MCF 10A (cell line): ENCODE measurements at places on chromosomes 3 and 15. TPM values are rescaled to one million over a fixed set of nuclear protein-coding genes. Genes with fewer than 3 reads are reported as not detected.
A peak's percentile ranks its signal among the peaks of the same experiment; 100 is the strongest.

The RTP4 gene
- total RNA-seq = not detected in 2 replicates

The FGF12 gene
- 0.09 TPM in 1 of 2 replicates, not detected in the other for total RNA-seq

The DYNLT2B gene
- total RNA-seq = 22.3 and 23.5 TPM in 2 replicates

GRCh38 chr15:82575335-82575734, 35.1 kb upstream of the RPS17 start:
- peaks cover 21% of the 10 kb centered on the region for H3K27me3 ChIP-seq
- H3K4me3 ChIP-seq = no peak overlapping the region
- no peak overlapping the region for H3K27ac ChIP-seq
- H3K4me1 ChIP-seq = no peaks in the 10 kb centered on the region

GRCh38 chr3:21942328-21942727, 191.3 kb upstream of the ZNF385D start:
- peak; percentile 61 for DNase-seq
- no peaks in the 10 kb centered on the region for H3K27me3 ChIP-seq
- no peaks in the 10 kb centered on the region for H3K4me1 ChIP-seq
- no peak overlapping the region for H3K4me3 ChIP-seq
- no peaks in the 10 kb centered on the region for H3K36me3 ChIP-seq
- H3K27ac ChIP-seq = no peak overlapping the region

GRCh38 chr3:63684081-63684480, 31.6 kb downstream of the SNTN start:
- H3K4me3 ChIP-seq = no peak overlapping the region
- H3K36me3 ChIP-seq = no peaks in the 10 kb centered on the region
- H3K27me3 ChIP-seq = no peaks in the 10 kb centered on the region
- no peaks in the 10 kb centered on the region for H3K4me1 ChIP-seq
- no peak overlapping the region for H3K27ac ChIP-seq

DNA sequence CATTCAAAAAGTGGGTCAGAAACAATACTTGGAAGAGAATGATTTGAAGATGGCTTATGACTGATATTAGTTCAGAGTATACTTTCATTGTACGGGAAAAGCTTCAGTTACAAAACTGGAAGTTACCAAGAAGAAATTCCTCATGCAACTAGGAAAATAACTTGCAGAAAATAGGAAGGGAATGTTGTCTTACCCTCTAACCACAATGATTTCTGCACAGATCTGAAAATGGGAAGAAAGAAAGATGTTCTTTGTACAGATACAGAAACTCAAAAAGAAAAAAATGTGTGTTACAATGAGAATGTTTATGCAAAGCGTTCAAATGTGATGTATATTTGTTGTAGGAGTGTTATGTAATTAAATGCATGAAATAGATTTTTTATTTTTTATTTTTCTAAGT, 3.7 kb downstream of the ZNF280D start:
- H3K36me3 ChIP-seq = peaks cover 24% of the 10 kb centered on the region
- DNase-seq = no peak
- no peaks in the 10 kb centered on the region for H3K27me3 ChIP-seq
- H3K27ac ChIP-seq = no peak overlapping the region
- H3K4me1 ChIP-seq = peaks cover 15% of the 10 kb centered on the region

- H3K4me1 ChIP-seq = peaks cover 5% of the 10 kb centered on the region
- H3K27me3 ChIP-seq = no peaks in the 10 kb centered on the region
- no peak overlapping the region for H3K27ac ChIP-seq
- DNase-seq = peak; percentile 7
These were observed 39.2 kb downstream of the CCK start for GRCh38 chr3:42226470-42227425.

The NPAP1 gene
- total RNA-seq = not detected in 2 replicates

GRCh38 chr15:49868348-49868747, 247.5 kb downstream of the DTWD1 start:
- peaks cover 18% of the 10 kb centered on the region for H3K4me1 ChIP-seq
- H3K27ac ChIP-seq = no peak overlapping the region
- no peaks in the 10 kb centered on the region for H3K27me3 ChIP-seq
- H3K4me3 ChIP-seq = no peak overlapping the region

GRCh38 chr15:98083203-98083910, 122.9 kb downstream of the ARRDC4 start:
- no peaks in the 10 kb centered on the region for H3K36me3 ChIP-seq
- no peak overlapping the region for H3K4me3 ChIP-seq
- no peak overlapping the region for H3K27ac ChIP-seq
- no peak for DNase-seq
- no peaks in the 10 kb centered on the region for H3K27me3 ChIP-seq
- no peaks in the 10 kb centered on the region for H3K4me1 ChIP-seq

DNA sequence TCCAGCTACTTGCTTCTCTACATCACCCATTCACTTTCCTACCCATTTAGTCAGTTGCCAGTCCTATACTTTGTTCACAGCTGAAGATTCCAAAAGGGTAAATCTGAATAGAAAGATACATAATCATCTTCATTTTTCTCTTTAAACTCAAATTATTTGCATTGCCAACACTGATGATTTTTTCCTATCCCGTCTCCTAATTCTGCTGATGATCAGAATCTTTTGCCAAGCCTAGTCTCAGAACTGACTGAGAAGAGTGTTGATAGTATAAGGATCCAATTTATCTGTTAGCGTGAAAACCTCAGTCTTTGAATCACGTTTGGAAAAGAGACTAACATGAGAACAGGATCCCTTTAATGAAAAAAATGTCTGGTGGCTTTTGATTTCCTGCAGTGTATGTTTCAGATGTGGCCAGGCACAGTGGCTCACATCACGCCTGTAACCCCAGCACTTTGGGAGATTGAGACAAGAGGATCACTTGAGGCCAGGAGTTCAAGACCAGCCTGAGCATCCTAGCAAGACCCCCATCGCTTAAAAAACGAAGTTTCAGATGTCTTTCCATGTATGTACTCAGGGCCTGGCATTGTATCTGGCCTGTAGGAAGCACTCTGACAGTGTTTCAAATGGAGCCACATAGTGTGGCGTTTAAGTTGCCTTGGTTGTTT, 169.4 kb downstream of the KLHL25 start:
- no peaks in the 10 kb centered on the region for H3K27me3 ChIP-seq
- H3K4me3 ChIP-seq = no peak overlapping the region
- H3K27ac ChIP-seq = no peak overlapping the region
- H3K36me3 ChIP-seq = peaks cover 35% of the 10 kb centered on the region
- H3K4me1 ChIP-seq = peaks cover 17% of the 10 kb centered on the region

DNA sequence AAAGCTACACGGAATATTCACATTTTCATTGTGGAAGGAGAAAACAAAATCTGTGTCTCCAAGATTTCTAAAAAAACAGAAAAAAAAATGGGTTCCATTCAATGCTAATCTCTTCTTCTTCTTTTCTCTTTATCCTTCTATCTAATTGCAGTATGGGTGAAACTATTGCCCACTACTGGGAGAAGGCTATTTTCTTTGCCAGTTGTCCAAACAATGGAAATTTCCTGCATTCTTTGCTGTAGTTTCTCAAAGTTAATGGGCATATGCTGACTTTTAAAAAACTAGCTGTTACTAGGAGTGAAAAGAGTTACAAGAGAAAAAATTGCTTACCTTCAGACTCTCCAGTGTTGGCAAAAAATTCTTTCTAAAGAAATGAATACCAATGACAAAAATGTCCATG, 179.3 kb upstream of the ANKRD28 start:
- H3K36me3 ChIP-seq = no peaks in the 10 kb centered on the region
- DNase-seq = no peak
- no peak overlapping the region for H3K4me3 ChIP-seq
- no peaks in the 10 kb centered on the region for H3K27me3 ChIP-seq
- H3K4me1 ChIP-seq = peaks cover 6% of the 10 kb centered on the region

DNA sequence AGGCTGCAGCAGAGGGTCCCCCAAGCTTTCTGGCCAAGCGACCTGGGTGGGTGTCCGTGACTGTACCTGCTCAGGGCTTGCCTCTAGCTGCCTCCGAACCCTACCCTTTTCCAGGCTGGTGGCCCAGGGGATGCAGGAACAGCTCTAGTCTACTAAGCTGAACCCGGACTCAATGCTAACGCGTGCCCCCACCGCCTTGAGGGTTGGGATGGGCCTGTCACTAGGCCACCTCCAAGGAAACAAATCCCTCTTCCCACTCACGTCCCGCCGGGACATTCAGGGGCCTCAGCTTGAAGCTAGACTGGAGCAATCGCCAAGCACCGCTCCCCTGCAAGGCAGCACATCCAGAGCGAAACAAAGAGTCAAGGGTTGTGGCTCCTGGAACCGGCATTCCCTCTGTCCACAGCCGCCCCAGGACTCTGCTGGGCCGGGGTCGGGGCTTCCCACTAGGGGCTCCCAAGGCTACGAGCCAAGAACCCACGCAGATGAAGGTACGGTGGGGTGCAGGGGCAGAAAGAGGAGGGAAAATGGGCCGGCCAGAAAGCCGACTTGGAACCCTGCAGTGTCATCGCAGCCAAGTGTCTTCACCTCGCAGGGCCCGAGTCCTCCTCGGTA, 2.9 kb downstream of the FBXL22 start:
- H3K36me3 ChIP-seq = peaks cover 12% of the 10 kb centered on the region
- DNase-seq = no peak
- peak overlapping the region; percentile 83 for H3K4me3 ChIP-seq
- H3K27ac ChIP-seq = peak overlapping the region; percentile 27
- peaks cover 11% of the 10 kb centered on the region for H3K4me1 ChIP-seq
